ENCODE measurements at places on chromosomes 5 and 9.

DNA sequence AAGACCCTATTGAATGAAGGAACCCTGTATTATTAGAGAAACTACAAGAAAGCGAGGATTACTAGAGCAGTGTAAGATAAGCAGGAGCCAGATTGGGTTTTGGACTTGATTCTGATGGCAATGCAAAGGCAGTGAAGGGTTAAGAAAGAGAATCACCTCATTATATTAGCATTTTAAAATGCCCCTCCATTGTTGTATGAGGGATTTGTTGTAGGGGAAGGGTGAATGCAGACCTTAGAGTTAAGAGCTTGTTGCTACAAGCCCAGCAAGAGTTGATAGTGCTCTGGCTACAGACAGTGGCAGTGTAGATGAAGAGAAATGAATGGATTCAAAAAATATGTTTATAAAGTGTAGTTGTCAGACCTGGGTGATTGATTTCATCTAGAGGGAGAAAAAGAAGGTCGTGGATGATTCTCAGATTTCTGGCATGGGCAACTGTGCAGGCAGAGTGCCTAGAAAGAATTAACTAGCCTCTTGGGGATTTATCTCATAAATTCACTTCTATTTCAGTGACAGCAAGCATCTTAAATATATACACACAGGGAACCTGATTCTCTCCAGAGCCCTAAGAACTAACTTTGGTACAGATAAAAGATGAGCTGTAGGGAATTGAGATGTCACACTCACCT is 344.8 kb downstream of the ARRDC3 start:
- no peak for DNase-seq

GRCh38 chr9:13557746-13558145 is 278.3 kb upstream of the MPDZ start:
- DNase-seq = no peak

GRCh38 chr5:81207009-81207408 is 26.1 kb upstream of the CKMT2 start:
- DNase-seq = no peak

DNA sequence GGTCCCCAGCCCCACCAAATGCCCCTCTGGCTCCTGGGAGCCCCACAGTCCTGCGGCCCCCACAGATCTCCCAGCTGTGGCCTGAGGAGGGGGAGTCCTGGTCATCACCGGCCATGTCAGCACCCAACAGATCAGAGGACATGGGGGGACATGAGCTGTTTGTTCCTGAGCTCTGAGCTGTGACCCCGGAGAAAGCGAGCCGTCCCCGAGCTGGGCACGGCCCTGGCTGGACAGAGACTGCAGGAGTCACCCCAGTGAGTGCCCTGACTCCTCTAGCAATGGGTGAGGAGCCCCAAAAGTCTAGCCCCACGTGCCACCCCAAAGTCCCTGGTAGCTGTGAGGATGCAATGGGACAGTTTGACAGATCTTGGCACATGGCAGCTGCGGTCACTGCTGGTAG is 25.7 kb downstream of the CCDC187 start:
- no peak for DNase-seq

- no peak for DNase-seq
Observed at GRCh38 chr5:5340206-5340729, 82.2 kb upstream of the ICE1 start.

DNA sequence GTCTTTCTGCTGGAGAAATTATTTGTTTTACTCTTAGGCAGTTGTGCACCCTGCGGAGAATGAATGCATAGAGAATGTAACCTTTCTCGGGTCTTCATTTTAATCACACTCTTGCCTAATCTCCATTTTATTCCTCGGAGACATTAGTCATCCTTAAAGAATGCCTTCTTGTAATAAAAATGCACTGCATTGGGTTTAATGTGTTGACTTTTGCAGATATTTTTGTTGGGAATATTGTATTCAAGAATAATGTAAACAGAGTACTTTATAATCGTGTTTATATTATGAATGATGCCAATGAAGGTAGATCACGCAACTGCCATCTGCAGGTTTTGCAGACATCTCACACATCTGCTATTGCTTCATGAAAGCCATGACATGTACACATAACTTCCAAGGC is 1093.9 kb upstream of the CDH6 start:
- no peak for DNase-seq

DNA sequence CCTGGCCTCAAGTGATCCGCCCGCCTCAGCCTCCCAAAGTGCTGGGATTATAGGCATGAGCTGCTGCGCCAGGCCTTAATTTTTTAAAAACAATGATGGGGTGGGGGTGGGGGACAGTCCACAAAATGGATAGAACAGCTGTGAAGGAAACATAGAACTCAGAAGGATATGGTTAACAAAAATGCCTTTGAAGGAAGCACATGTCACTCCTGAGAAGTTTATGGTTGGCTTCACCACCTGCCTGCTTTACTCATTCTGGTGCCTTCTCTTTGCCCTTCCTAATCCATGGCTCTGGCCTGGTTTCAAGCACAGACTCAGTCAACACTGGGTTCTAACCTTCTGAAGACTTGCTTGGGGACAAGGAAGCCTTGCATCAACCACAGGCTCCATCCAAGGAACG is 10.3 kb downstream of the BAG1 start:
- no peak for DNase-seq

- DNase-seq = no peak
Observed at GRCh38 chr9:87441251-87441650, 56.4 kb upstream of the DAPK1 start.

DNA sequence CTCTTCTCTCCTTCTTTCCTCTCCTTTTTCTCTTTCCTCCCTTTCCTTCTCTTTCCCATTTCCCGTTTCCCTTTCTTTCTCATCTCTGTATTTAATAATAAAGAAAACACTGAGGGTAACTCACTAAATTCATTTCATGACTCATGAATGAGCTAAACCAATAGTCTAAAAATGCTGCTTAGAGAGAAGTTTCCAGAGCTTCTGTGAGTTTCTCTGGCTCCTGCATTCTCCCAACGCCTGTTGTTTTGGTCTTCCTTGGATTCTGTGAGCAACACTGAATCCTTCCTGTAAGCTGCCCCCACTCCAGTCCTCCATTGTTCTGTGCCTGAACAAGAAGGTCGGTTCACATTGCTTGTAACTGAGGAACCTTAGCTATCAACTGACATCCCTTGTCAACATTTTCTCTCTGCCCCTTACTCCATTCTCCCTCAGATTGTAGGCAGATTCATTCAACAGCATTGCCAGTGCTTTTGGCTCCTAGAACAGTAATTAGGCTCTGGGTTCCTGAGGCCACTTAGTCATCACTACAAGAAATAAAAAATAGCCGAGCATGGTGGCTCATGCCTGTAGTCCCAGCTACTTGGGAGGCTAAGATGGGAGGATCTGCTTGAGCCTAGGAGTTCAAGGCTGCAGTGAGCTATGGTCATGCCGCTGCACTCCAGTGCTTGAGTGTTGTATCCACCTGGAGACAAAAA is 237.7 kb upstream of the KLF4 start:
- no peak for DNase-seq

GRCh38 chr5:142073362-142073988 is 35.1 kb upstream of the NDFIP1 start:
- DNase-seq = no peak

- no peak for DNase-seq
Observed at GRCh38 chr9:69093471-69094103, 58.0 kb downstream of the FXN start.

DNA sequence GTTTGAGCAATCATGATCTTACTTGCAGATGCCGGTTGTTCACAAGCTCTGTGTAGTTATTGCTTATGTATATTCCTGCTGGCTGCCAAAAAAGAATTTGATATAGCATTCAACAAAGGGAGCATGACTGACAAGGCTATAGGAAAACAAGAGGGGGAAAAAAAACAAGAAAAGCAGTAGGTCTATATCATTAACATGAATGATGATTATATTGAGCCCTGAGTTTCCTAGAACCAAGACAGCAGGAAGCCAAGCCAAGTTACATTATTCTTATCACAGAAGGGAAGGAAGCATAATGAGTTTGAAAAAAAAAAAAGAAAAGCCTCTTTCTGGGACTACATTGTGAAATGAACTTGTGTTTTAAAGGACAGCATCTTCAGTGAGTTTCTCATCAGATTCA is 41.0 kb downstream of the TSTD2 start:
- no peak for DNase-seq

GRCh38 chr5:60219921-60220320 is 326.4 kb upstream of the PDE4D start:
- no peak for DNase-seq

DNA sequence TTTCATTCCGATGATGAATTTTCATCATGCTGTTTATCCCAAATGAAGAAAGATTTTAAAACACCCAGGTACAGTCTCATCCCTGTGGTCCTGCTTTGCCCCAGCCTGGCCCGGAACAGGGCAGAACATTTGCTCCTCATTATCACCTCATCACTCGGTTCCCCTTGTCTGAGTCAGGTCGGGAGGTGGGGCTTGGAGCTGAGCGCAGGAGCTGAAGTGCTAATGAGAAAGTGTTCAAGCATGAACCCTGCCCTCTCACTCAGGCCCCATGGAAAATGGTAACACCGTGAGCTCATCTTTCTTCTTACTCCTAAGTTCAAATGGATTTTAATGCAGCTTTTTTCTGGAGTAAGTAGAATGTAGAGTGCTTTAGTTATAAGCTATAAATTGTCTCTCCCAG is 466.2 kb downstream of the KDM4C start:
- DNase-seq = no peak

DNA sequence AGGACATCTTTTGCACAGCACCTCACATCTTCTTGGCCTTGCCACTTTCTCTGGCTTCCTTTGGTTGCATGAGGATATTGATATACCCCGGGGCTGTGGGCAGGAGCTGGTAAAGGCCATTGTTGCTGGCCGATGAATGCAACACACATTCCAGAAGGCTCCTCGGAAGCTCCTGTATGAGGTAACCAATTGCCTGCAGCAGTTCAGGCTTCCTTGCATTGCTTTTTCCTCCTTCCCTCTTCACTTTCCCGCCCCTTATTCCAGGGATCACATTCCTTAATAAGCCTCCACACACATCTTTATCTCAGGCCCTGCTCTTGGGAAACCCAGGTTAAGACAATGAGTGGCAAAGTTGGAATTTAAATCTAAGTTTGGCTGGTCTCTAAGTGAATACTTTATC is 505.4 kb upstream of the CLINT1 start:
- no peak for DNase-seq

- no peak for DNase-seq
Observed at GRCh38 chr9:86749161-86749893, 198.0 kb downstream of the GAS1 start.

DNA sequence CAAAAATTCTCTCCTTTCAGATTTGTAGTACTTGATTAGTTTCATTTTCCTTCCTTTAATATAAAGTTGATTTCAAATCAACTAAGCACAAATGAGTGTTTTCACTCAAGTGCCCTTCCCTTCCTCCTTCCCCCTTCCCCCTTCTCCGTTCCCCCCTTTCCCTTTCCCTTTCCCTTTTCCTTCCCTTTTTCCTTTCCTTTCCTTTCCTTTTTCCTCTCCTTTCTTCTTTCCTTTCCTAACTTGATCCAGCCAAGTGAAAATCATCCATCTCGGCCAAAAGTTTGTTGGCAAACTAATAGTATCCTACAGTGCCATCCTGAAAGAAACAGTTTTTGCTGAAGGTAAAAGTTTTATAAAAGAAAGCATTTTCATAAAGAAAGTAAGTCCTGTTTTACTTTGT is 85.3 kb upstream of the CD180 start:
- DNase-seq = no peak

- no peak for DNase-seq
Observed at GRCh38 chr9:81132318-81132717, 557.0 kb downstream of the TLE1 start.

- DNase-seq = no peak
Observed at GRCh38 chr9:7560669-7561305, 238.8 kb downstream of the DMAC1 start.

DNA sequence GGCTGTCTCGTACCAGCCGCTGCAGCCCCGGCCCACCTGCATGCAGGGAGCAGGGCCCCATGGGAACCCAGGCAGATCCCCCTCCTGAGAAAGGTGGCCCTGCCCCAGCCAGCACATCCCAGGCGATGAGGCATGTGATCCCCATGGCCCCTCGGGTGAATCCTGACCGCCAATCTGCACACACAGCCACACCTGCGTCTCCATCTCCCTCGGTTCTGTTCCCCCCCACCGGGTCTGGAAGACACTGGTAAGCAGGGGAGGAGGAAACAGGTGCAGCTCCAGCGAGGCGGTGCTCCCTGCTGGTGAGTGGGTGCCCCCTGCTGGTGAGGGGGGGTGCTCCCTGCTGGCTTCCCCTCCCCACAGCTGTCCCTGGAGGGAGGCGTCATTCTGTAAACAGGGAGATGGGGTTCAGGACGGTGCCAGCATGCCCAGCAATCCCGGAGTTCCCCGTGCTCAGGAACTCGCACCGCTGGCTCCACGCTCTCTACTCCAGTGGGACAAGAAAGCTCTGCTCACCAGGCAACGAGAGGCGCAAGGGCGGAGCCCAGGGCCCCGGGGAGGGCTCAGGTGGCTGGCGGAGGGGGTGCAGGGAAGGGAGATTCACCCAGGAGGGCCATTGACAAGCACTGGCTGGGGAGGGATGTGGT is 28.4 kb upstream of the SLC12A7 start:
- DNase-seq = peak; percentile 48

DNA sequence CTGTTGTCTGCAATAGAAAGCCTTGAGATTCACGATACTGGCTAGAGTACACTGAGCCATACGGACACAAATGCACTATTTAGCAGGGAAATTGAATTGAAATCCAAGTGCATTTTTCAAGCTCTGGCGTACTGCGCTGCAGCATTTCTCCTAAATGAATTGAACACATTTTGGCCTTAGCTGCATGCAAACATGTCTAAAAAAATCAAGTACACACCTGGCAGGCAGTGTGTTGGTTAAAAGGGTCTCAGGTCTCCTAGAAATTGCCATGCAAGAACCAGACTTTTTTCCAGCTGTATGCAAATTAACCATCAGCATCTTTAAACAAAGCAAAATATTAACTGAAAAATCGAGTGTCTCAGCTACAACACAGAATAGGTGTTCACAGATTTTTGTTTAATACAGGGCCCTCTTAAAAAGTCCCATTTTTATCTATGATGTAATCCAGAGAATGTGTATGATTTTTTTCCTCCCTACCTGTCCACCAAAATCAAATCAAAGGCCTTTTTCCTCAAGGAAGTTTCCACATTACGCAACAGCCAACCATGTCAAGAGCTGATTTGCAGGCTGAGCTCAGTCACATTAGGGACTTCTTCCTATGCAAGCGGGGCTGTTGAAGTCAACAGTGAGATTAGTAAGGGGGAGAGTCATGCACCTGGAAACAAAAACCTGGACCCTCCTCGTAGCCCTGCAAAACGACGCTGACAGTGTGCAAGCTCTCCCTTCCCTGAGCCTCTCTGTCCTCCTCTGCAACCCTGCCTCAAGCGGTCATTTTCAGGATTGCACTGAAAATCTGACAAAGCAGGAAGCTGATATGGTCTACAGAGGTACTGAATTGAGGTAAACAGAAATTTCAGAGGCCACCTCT is 14.1 kb upstream of the SFXN1 start:
- no peak for DNase-seq

Data from posterior cingulate gyrus (tissue), 11 donors.